GM20000 (cell line): ENCODE measurements at places on chromosomes 2 and 18.

- no peak for DNase-seq
Measured at GRCh38 chr2:235063471-235063961, 111.7 kb downstream of the SH3BP4 start.

GRCh38 chr18:13454363-13455150, 236.0 kb downstream of the LDLRAD4 start:
- DNase-seq, result no peak

DNA sequence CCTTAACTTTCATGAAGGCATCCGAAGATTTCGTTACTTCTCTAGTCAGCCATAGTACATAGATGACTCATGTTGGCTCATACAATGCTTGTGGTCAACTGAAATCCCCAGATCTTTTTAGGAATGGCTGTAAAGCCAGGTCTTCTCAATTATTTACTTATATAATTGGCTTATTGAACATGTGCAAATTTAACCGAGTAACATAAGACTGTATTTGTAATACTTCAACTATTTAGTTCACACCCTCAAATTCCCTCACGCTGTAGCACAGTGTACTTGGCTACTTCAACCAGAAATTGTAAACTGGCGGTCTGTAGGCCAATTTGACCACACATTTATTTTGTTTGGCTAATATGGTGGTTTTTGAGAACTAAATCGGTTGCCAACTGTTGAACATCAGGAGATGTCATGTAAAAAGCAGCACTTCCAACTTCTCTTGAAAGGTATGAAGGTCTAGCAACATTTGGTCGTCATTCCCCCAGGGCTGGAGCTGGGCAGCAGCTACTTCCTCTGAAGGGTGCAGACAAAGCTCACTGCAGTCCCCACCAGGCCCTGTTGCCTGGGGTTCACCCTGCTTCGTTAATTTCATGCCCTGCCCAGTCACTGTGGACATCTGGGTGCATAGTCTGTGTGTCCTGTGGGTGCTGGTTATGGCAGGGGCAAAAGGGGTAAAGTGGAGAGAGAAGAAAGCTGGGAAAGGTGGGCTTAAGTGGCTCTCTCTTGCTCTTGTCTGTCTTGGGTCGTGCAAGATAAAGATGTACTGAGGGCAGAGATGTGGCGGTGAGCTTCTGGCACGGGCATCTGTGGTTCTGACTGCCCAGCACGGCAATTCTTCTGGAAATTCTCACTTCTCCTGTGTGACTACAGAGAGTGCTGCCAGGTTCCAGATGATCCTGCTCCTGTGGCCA, 3.2 kb upstream of the SH3RF3 start:
- DNase-seq, result no peak

DNA sequence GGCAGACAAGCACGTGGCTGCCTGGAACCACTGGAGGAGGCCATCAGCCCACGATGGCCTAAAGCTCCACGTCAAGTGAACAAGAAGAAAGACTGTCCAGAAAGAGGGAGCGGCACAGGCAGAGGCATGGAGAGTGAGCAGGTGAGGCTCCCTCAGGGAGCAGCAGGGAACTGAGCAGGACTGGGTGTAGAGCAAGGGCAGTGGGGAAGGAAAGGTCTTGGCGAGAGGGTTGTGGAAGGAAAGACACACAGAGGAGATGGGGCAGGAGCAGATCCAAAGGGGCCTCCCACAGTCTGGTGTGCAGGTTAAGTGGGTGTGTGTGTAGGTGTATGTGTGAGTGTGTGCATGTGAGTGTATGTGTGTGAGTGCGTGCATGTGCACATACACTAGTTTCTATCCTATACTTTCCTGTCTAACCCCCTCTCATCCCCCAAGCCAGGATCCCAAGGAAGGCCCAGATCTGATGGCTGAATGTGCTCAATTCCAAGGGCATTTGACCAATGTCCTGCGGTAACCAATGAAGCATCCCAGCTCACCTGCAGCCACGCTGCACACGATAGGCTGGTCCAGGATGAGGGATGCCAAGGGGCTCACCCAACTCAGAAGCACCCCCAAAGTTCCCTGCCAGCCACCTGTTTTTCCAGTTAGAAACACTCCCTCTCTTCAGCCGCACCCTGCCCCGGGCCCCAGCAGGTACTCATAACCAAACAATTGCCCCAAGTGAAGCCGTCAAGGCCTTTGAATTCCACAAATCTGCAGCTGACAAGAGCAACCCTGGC, 262.5 kb upstream of the RAB6C start:
- no peak for DNase-seq

GRCh38 chr2:101152272-101153076, 1.3 kb upstream of the TBC1D8 start:
- DNase-seq, result peak; percentile 86

GRCh38 chr2:43075054-43075593, 151.3 kb downstream of the ZFP36L2 start:
- DNase-seq, result no peak

DNA sequence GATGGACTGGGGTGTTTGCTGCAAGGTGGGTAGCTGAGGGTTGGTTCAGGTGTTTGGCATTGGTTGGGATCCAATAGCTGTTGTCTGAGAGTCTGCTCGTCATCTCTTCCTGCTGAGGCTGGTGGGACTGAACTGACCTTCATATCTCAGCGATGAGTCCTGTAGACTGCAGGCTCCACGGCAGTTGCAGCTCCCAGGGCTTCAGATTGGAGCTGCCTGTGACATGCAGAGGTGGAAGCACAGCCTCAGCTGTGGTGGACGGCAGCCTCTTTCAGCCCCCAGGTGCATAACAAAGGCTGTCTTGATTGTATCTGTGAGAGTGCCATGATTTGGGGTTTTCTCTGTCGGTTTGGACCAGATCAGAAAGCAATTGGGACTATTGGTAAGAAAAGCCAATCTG, 3.9 kb upstream of the IL1R2 start:
- no peak for DNase-seq

GRCh38 chr2:196337208-196337953, 166.0 kb upstream of the STK17B start:
- peak; percentile 25 for DNase-seq

DNA sequence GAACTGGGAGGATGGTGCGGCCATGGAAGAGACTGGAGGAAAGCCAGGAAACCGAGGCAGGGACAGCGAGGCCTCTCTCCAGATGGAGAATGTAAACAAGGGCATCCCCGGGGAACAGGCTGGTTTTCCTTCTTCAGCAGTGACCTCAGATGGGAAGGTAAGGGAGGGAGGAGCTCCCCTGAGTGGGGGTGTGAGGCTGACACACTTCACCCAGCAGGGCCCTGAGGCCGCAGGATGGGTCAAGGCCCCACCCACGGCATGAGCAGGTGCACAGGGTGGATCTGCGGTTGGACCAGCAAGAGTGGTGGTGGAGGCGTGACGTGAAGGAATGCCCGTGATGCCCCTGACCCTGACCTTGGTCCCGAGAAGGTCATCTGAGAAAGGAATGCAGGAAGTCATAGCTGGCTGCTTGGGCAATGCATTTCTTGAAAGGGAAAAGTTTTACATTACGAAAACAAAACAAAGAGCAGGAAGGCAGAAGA, 48.1 kb downstream of the ADCY3 start:
- no peak for DNase-seq

DNA sequence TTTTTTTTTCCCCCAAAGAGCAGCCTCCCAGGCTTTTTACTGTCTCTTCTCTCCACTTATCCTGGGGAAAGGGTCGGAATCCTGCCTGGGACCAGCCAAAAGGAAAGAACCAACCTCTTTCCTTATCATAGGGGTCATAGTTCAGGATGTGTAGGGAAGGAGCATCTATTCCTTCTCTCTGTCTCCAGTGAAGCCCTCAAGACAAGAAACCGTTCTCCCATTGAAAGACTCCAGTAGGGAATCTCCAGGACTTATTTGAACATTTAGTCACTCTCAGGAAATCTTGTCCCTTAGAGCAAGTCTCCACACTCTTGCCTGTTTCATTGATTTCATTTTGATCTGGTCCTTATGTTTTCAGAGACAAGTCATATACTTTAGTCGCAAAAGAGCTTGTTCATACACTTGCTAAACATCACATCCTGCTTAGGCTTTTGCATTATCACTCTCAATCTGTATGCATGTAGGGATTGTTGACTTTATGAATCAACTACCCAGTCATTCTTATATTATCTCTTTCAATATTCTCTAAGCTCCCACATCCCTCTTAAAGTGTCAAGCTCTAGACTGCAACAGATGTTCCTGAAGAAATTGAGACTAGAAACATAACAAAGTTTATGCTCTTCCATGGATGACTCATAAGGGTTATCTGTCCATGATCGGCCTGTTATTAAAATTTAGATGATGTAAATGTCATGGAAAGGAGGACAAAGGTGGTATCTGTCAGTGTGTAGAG, 116.2 kb upstream of the ST6GAL2 start:
- DNase-seq, result no peak

- DNase-seq, result peak; percentile 83
Measured at GRCh38 chr2:113886479-113887008, 3.3 kb upstream of the ACTR3 start.

DNA sequence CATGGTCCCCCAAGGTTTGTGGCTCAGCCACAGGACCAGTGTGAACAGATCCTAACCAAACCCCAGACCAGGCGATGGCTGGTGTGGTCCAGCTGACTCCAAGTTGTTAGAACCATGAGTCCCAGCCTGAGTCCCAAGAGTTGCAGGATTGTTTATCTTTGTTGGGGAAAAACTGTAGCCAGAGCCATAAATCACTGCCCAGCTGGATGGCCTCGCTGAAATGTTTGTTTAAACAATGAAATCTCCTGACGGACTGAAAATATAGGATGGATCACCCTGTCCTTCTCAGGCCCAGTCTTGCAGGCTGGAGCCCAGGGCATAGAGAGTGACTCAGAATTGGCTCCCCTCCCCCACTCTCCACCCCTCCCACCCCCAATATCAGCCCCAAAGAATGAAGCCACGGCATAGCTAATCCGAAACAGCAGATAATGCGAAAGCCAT, 36.4 kb downstream of the PKDCC start:
- no peak for DNase-seq

DNA sequence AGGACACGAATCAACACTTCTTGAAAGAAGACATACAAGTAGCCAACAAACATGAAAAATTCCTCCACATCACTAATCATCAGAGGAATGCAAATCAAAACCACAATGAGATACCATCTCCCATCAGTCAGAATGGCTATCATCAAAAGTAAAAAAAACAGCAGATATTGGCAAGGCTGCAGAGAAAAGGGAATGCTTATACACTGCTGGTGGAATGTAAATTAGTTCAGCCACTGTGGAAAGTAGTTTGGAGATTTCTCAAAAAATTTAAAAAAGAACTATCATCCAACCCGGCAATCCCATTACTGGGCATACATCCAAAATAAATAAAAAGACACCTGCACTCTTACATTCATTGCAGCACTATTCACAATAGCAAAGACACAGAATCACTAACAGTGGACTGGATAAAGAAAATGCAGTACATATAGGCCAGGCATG, 78.7 kb downstream of the GRB14 start:
- no peak for DNase-seq

GRCh38 chr2:134532537-134532936, 186.3 kb downstream of the TMEM163 start:
- no peak for DNase-seq

DNA sequence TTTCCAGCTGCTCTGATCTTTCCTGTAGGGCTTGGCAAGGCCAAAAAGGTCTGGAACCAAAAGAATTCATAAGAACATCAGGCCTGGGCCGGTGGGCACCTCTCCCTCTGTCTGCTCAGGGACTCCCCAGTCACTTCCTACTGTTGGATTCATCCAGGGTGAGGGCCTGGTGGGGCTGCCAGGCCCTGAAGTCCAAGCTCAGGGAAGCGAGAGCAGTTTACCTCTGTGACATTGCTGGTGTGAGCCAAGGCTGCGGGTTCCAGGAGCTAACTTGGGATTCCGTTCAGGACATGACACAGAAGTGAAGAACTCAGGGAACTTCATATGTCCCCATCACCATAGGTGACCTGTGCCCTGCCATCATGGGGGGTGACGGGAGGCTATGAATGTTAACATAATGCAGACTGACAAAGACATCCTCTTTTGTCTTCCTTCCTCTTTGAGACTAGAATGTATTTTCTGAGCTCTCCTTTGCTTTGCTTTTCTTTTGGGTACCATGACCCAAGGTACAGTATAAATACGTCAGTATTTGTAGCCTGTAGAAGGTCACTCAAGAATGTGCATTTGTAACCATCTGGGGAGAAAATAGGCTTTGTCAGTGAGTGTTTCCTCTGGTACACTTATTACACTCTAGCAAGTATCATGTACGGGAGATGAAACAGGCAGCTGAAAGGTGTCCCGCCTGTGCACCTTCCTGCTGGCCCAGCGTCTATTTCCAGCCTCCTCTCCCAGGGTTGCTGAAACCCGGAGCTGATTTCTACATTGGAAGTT, 130.5 kb upstream of the SLC1A4 start:
- DNase-seq, result peak; percentile 49

GRCh38 chr2:174760845-174761473, 3.3 kb downstream of the CHRNA1 start:
- DNase-seq, result no peak

DNA sequence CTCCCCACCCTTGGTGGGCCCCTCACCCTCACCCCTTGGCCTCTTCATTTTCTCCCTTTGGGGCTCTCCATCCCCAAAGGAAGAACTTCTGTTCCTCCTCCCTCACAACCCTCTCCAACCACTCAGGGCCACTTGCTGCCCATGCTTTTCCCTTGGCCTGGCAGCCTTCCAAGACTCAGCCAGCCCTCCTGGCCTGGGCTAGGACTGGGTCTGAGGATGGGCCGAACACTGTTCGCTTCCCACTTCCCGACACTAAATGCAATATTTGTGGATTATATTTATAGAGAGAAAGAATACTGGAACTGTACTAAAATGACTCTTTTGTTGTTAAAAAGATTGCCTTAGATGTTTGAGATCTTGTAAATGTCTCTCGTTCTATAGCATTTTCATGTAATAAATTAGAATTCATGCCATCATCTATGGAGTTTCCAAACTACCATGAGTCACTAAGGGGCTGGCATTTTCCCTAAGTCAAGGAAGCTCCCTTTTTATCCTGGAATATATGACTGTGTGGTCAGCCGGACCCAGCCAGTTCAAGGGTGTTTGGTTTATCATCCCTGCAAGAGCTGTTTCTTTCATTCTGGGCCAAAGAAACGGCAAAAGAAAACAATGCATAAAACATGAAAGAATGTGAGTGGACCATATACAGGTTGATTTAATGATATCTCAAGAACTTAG, 3.8 kb downstream of the CXCR2 start:
- DNase-seq, result no peak
